A673 (cell line): ENCODE measurements at places on chromosomes 13 and 19. TPM values are rescaled to one million over a fixed set of nuclear protein-coding genes. Genes with fewer than 3 reads are reported as not detected.
A peak's percentile ranks its signal among the peaks of the same experiment; 100 is the strongest.

Gene EMC10
- 99.2 and 108 TPM in 2 replicates for total RNA-seq

Gene KMT2B
- 49.1 and 51.0 TPM in 2 replicates for total RNA-seq

Gene PABPC3
- total RNA-seq: 0.24 TPM in 1 of 2 replicates, not detected in the other

Gene TM9SF2
- total RNA-seq: 89.8 and 96.3 TPM in 2 replicates

Gene PRODH2
- not detected in 2 replicates for total RNA-seq

Gene CEACAM4
- total RNA-seq: not detected in 2 replicates

Gene ZNF530
- total RNA-seq: 9.4 and 11.3 TPM in 2 replicates

Gene ZFP14
- total RNA-seq: 5.2 and 5.4 TPM in 2 replicates

Gene ZNF146
- 124 and 130 TPM in 2 replicates for total RNA-seq

Gene TMEM255B
- total RNA-seq: 0.06 and 0.15 TPM in 2 replicates

Gene ANGPTL4
- total RNA-seq: 1.1 and 1.7 TPM in 2 replicates

Gene LPAR2
- 17.2 and 20.6 TPM in 2 replicates for total RNA-seq

- no peak for DNase-seq
Observed at GRCh38 chr19:28492621-28493020, 720.3 kb downstream of the UQCRFS1 start.

GRCh38 chr19:22620401-22620800, 13.7 kb upstream of the ZNF492 start:
- DNase-seq: no peak

- no peak for DNase-seq
Observed at GRCh38 chr13:93462151-93462550, 235.5 kb downstream of the GPC6 start.

- DNase-seq: no peak
Observed at GRCh38 chr19:38304866-38305429, 897 bp downstream of the C19orf33 start.

- peak; percentile 68 for DNase-seq
Observed at GRCh38 chr19:10074153-10074552, 12.0 kb upstream of the SHFL start.

DNA sequence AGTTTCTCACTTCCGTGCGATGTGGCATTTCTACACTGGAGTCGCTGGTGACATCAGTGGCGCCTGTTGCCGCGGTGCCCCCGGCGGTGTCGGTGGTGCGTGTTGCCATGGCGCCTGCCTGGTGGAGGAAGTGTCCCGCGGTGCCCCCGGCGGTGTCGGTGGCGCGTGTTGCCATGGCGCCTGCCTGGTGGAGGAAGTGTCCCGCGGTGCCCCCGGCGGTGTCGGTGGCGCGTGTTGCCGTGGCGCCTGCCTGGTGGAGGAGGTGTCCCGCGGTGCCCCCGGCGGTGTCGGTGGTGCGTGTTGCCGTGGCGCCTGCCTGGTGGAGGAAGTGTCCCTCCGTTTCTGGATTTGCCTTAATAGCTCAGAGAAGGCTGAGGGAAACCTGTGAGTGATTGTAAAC, 127.6 kb downstream of the KDM4B start:
- peak; percentile 98 for DNase-seq

DNA sequence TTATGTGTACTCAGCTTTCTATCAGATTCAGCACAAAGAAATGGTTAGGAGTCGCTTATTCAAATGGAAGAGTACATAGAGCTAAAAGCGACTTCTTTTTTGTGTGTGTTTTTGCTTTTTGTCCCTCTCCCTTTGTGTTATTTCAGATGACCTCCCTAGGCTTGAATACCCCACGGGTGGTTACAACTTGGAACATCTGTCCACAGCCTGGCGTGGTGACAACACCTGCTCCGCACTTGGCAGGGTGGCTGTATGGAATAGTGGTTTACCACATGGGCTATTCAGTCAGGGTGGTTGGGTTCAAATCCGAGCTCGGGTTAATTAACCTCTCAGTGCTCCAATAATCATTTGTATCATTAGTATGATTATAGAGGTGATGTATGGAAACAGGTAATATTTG, 151.6 kb upstream of the FREM2 start:
- no peak for DNase-seq

DNA sequence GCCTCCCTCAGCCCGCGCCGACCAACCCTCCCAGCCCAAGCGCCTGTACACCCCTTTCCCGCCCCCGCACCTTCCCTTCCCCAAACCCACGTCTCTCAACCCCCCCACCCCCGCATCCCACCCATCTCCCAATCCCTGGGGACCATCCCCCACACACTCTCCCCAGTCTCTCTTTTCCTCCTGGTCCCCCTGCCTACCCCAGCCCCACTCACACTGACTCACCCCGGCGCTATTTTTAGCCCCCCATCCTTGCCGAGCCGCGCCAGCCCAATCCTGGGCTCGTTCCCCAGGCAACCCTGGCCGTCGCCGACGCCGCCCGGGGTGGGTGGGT, 11.7 kb downstream of the CIC start:
- no peak for DNase-seq

DNA sequence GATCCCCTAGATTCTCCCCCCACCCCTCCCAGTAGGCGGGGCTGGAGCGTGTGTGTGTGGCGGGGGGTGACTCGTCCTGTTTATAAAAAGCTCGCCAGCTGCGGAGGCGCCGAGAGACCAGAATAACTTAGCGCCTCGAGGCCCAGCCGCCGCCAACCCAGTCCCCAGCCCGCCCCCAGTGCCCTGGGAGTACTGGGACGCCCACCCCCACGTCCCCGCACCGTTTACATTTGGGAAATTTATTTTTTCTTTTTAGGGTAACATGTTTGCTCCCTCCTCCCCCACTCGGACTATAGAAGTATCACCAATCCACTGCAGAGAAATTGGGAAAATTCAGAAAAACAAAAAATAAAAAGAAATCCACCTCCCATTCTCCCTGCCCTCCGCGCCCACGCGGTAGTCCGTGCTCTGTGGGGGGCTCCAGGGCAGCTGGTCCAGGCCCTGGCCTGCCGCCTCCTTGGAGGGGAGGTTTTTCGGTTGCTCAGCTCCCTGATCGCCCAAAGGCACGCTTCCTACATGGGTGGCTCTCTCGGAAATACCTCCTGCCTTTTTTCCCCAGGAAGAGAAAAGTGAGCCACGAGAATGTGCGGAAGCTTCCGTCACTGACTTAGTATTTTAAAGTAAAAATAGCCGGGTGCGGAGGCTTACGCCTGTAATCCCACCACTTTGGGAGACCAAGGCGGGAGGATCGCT, 1.5 kb upstream of the RAB3A start:
- peak; percentile 68 for DNase-seq

GRCh38 chr19:4730740-4731171, 7.1 kb upstream of the DPP9 start:
- DNase-seq: peak; percentile 29

GRCh38 chr19:2045501-2046045, 5.5 kb downstream of the MKNK2 start:
- no peak for DNase-seq

DNA sequence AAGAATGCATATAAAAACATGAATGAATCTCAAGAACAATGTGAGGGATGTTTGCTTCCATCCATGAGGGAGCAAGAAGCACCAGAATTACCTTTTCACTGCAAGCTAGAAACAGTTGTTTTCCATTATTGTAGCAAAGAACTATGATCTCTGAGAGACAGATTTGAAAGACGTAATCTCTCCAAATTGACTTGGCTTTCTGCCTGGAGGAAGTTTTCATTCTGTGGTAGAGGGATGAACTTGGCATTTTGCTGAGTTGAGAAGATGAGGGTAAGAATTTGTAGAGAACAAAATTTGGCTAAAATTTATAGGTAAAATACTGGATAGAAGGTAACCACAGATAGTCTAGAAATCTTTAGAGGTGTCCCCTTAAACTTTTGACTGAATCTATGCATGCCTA, 496.8 kb downstream of the TDRD3 start:
- DNase-seq: peak; percentile 33

GRCh38 chr13:29519921-29520320, 75.6 kb downstream of the SLC7A1 start:
- no peak for DNase-seq

GRCh38 chr13:74979703-74980102, 502.3 kb downstream of the TBC1D4 start:
- peak; percentile 1 for DNase-seq

DNA sequence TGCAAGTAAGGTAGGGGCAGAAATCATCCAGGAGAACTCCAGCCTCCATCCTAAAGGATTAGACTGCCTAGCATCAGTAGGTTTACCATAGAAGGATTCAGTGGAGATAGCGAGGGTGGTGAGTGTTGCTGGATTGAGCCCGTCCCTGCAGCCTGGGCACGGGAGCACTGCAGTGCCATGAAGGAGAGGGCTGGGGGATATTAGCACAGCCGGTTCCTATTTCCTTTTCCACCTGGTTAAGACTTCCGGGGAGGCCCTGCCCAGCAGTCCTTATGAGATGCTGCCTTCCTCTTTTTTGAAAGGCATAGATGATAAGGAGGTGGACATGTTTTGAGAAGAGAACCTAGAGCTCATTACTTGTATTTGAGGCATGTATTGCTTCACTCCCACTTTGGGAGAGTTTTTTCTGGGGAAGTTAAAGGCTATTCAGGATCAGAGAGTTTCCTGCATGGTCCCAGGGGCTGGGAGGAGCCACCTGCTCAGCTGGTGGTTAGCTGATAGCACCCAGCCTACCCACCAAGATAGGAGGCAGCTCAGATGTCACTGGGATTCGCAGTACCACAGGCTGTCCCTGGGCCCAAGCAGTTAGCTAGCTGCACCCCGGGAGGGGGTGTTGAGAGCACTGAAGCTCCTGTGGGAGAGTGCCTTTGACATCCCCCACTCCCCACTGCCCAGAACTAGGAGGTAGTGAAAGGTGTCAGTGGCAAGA, 17.2 kb downstream of the ACTN4 start:
- DNase-seq: no peak

GRCh38 chr19:10858204-10858828, 10.1 kb downstream of the C19orf38 start:
- DNase-seq: peak; percentile 66

DNA sequence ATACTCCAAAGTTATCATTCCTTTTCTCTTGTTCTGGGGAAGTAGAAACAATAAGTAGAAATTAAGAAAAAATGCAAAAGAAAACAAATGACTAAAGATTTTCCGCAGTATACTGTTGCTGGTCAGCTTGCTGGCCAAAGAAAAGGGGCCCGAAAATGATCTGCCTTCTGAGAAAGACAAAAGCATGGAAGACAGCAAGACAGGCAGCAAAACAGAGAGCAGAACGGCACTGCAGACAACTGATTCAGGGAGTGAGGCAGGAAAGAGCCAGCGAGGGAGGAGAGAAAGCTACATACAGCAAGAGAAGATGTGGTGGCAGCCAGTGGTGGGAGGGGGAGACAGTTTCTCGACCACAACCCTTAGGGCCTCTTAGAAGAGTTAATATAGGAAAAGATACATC, 5.3 kb upstream of the DOCK9 start:
- no peak for DNase-seq

- peak; percentile 46 for DNase-seq
Observed at GRCh38 chr13:53759016-53759415, 730.4 kb downstream of the OLFM4 start.

DNA sequence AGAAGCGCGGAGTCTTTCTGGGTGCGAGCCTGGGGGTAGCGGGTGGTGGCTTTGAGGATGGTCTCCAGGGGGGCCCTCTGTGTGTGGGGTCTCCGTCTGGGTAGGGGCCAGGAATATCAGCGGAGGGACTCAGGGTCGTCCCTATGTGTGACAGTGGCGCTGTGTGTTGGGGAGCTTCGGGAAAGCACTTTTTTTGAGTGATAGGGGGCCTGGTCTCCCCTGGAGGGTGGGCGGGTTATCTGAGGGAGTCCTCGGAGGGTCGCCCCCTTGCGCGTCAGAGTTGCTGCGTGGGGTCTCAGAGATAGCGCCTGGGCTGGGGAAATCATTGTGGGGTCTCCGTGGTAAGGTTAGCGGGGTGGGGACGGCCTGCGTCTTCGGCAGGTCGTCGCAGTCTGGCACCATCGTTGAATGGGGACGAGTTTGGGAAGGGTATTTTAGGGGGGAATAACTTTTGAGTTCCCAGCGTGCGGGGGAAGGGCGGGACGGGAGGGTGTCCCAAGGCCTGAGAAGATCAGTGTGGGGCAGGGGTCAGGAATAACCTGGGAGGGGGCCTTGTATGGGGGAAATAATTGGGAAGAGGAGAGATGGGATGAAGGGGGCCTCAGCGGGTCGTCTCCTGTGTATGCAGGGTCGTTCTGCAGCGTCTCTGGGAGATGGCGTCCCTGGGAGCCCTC, 857 bp downstream of the IER2 start:
- peak; percentile 49 for DNase-seq

DNA sequence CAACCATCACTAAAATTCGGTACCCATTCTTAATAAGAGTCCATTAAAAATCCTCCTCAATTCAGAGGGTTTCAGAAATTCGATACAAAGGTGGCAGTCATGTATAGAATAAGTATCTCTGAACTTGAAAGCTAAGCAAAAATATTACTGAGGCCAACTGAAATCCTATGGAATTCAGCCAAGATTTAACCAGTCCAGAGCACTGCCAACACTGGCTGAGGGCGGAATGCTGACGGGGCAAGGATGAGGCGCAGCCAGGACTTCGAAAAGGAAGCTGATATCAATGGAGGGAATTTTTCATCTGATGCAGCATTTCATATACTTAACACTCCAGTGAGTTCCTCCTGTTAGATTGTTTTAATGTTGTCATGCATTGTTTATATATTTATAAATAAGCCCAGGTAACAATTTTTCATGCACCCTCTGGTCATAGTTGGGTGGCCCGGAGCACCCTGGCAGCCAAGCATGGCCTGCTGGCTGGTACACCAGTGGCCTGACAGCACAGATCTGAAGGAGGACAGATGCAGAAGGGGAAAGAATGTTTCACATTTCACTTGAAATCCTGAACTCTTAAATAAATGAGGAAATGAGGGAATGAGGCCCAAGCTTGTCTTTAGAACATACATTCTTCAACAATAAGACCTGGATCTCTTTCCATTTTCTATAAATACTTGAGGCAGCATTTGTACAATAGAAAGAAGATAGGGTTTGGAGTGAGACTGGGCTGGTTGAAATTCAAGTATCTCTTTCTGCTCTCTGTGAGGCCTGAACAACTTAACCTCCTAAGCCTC, 41.5 kb downstream of the WDFY2 start:
- DNase-seq: no peak

DNA sequence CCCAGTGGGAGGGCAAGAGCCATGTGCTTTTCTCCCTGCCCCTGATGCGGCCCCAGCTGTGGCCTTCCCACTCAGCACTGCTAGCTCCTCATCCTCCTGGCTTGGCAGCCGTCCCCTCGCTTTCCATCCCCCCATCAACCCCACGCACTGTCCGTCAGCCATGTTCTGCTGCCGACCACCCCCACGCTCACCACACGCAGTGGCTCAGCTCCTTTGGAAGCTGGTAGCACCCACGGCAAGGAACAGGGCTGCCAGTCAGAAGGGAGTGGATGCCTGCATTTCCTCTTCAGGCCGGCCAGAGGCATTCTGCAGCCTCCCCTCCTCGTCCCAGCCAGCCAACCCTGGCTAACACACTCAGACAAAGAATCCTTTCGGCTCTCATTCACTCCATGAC, 6.3 kb downstream of the CALM3 start:
- no peak for DNase-seq

GRCh38 chr13:50222569-50223332, 207.5 kb downstream of the KCNRG start:
- DNase-seq: no peak

- no peak for DNase-seq
Observed at GRCh38 chr19:18284712-18285360, 3.4 kb upstream of the JUND start.
